Stimulated activated CD8-positive, alpha-beta memory T cell treated with anti-CD3 and anti-CD28 coated beads, Interleukin-12 subunit alpha, Interleukin-12 subunit beta, amount 100 ng/mL, for 4 hours (primary cell): ENCODE measurements at places on chromosomes 12 and 14.

DNA sequence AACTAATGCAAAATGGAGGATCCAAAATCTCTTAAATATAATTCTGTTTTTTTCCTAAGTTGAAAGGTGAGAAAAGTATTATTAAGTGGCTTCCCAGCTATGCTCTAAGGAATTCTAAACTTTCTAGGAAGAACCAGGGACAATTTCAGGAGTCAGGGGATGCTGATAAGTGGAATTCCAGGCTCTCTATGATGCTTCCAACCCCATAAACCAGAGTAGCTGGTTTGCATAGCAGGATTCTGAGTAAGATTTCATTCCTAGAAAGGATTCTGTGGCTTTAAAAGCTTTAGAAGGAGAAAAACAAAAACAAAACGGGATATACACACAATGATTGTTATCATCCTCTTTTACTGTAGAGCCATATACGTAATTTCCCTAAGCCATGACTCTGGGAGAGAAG lies 93.9 kb downstream of the SLC16A7 start:
- DNase-seq, result no peak

GRCh38 chr12:79776111-79776510 lies 85.3 kb upstream of the PAWR start:
- DNase-seq, result no peak

DNA sequence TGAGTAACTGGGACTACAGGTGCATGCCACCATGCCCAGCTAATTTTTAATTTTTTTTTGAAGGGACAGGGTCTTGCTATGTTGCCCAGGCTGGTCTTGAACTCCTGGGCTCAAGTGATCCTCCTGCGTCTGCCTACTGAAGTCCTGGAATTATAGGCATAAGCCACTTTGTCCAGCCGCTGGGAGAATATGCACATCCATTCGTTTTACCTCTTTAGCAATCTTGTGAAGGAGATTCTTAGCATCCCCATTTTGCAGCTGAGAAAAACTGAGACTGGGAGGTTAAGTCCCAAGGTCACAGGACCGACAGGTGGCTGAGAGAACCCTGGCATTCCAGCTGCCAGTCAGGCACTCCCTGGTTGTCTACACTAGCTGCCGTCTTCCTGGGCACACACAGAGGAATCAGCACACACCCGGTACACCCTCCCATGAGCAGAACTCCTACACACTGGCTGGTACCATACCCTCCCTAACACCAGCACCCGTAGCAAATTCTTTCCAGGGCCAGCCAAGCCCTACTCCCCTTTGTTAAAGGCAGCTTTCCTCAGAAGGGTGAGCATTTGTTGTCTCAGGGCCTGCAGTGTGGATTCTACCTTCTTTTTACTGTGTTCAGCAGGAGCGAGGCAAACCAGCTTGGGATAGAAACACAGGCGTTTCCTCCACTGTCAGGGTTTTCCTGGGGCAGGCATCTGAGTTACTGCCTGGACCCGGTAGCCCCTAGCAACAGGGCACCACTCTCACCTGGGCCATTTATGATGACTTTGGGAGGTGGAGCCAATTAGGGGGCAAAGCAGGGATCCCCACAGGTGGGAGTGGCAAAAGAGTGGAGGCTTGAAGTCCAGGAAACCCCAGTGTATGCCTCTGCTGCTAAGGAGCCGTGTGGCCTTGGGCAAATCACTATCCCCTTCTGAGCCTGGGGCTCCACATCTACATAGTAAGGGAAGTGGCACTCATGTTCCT lies 70.2 kb downstream of the IRF2BPL start:
- DNase-seq, result no peak

GRCh38 chr12:70883855-70884254 lies 36.7 kb downstream of the PTPRR start:
- DNase-seq, result no peak

- DNase-seq, result no peak
These were observed 87.7 kb upstream of the PWP1 start for GRCh38 chr12:107597695-107598410.

DNA sequence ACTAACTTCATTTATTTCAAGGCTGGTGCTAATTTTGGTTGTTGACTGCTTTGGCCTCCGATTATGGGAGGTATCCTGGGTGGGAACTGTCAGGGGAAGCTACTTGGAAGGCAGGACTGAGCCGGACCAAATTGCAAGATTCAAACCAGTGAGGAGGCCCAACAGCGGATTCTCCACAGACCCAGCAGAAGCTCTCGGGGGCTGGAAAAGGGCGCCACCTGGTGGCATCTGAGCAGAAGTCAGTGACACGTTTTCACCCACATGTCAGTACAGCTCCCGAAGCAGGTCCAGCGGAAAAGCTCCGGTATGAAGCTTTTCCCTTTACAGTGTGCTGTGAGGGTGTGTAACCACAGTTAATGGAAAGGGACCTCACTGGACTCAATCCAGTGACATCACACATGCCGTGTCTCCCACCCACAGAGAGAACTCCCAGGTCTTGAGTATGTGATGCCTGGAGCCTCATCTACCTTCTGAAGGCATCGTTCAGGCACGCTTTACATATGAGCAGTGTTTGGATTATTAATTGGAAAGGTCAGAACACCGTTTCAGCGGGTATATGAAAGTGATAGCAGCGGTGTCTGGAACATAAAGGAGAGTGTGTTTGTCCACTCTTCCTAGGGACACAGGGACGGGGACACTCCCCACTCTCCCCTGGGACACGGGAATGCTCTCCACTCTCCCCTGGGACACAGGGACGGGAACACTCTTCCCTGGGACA lies 3.6 kb upstream of the P2RX2 start:
- peak; percentile 57 for DNase-seq

- no peak for DNase-seq
These were observed 6.6 kb upstream of the RAB3IP start for GRCh38 chr12:69732088-69732487.

- no peak for DNase-seq
These were observed 240.9 kb downstream of the DPF3 start for GRCh38 chr14:72653026-72653425.

DNA sequence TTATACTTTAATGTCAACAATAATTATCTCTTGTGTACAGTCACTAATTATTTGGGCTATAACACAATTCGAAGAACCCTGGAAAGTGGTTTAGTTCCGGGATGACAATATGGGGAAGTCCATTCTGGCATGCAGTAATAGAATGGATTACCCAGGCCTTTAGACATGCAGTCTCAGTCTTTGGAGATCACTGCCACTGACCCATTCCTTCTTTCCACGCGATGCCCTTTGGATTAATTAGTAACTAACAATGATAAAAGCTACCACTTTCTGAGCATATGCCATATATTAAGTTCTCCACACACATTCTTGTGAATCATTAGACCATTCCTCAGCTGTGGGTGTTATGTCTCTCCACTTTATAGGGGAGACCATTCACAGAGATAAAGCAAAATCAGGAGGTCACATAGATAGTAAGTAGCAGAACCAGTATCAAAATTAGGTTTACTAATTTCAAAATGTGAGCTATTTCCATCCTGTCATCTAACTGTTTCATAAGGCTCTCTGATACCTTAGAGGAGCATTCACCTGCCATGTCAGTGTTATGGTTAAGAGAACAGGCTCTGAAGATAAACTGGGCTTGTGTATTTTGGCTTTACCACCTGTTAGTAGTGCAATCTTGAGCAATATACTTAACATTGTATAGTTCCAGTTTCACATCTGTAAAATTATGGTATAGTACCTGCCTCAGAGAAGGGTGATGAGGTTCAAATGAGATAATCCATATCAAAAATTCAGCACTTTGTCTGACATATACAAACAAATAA lies 27.2 kb upstream of the KCNJ8 start:
- no peak for DNase-seq

DNA sequence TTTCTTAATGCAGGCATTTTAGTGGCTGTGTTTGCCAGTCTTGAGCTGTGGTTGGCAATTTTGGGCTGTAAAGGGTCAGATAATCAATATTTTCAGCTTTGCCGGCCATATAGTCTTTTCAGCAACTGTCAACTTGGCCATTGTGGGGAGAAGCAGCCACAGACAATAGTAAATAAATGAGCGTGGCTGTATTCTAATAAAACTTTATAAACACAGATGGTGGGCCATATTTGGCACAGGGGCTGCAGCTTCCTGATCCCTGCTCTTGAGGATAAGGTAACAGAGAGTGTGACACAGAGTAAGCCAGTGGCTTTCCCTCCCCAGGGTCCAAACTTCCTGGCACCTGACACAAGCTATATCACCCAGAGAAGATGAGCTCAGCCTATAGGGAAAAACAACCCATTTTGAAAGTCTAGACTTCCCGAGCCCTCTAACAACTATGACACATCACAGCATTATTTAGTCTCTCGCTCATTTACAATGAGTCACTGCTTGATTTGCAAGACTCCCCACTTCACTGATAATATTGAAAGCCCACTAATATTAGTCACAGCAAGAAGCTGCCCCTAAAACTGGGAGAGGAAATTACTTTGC lies 163.1 kb upstream of the TMPO start:
- DNase-seq, result no peak

GRCh38 chr12:130013771-130014484 lies 110.1 kb upstream of the TMEM132D start:
- DNase-seq, result no peak

GRCh38 chr12:30753233-30753632 lies 1.5 kb downstream of the CAPRIN2 start:
- DNase-seq, result no peak

DNA sequence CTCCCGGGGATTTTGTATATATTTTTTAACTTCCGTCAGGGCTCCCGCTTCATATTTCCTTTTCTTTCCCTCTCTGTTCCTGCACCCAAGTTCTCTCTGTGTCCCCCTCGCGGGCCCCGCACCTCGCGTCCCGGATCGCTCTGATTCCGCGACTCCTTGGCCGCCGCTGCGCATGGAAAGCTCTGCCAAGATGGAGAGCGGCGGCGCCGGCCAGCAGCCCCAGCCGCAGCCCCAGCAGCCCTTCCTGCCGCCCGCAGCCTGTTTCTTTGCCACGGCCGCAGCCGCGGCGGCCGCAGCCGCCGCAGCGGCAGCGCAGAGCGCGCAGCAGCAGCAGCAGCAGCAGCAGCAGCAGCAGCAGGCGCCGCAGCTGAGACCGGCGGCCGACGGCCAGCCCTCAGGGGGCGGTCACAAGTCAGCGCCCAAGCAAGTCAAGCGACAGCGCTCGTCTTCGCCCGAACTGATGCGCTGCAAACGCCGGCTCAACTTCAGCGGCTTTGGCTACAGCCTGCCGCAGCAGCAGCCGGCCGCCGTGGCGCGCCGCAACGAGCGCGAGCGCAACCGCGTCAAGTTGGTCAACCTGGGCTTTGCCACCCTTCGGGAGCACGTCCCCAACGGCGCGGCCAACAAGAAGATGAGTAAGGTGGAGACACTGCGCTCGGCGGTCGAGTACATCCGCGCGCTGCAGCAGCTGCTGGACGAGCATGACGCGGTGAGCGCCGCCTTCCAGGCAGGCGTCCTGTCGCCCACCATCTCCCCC lies 777 bp downstream of the ASCL1 start:
- DNase-seq, result no peak
